Stimulated activated CD4-positive, alpha-beta T cell treated with anti-CD3 and anti-CD28 coated beads, Interleukin-15, amount 100 ng/mL, for 1 hour (primary cell): ENCODE measurements at places on chromosomes 13 and 19.

GRCh38 chr19:13615890-13616289, 109.6 kb upstream of the CACNA1A start:
- DNase-seq = no peak

- no peak for DNase-seq
These were observed 54.7 kb upstream of the DCT start for GRCh38 chr13:94534166-94534565.

- DNase-seq = no peak
These were observed 315.0 kb upstream of the SPRY2 start for GRCh38 chr13:80655778-80656511.

GRCh38 chr13:25860265-25860664, 191.6 kb downstream of the SHISA2 start:
- DNase-seq = no peak

- DNase-seq = no peak
These were observed 649.3 kb upstream of the ARGLU1 start for GRCh38 chr13:107217251-107217650.

DNA sequence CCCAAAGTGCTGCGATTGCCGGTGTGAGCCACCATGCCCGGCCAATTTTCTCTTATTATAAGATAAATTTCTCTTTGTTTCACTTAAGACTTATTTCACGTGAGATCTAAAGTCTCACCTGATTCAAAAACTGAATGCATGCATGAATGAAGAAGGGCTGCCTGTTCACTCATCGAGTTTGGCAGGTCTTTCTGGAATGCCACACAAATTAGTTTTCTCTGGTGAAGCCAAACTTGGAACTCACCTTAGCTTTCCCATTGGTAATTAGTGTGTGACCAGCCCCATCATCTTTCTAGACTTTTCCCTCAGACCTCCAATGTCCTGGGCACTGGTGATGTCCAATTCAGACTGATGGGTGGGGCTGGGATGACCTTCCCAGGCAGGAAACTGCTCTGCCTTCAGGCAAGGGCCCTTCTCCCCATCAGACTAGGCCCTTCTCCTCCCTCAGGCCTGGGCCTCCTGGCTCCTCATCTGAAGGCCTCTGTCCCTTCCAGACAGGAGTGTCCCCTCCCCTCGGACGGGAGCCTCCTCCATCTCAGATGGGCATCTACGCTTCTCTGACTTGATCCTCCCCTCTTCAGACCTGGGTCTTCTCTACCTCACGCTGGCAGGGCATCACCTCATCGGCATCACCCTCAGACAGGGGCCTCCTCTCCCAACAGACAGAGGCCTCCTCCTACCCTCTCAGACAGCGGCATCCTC, 14.4 kb downstream of the C3 start:
- DNase-seq = no peak

- DNase-seq = no peak
These were observed 210.6 kb upstream of the NBEA start for GRCh38 chr13:34731486-34731885.

GRCh38 chr19:1911098-1911497, 5.9 kb downstream of the ADAT3 start:
- no peak for DNase-seq

GRCh38 chr13:91468301-91468700, 69.9 kb downstream of the GPC5 start:
- DNase-seq = no peak

GRCh38 chr19:5594521-5594950, 26.8 kb upstream of the TINCR start:
- no peak for DNase-seq

DNA sequence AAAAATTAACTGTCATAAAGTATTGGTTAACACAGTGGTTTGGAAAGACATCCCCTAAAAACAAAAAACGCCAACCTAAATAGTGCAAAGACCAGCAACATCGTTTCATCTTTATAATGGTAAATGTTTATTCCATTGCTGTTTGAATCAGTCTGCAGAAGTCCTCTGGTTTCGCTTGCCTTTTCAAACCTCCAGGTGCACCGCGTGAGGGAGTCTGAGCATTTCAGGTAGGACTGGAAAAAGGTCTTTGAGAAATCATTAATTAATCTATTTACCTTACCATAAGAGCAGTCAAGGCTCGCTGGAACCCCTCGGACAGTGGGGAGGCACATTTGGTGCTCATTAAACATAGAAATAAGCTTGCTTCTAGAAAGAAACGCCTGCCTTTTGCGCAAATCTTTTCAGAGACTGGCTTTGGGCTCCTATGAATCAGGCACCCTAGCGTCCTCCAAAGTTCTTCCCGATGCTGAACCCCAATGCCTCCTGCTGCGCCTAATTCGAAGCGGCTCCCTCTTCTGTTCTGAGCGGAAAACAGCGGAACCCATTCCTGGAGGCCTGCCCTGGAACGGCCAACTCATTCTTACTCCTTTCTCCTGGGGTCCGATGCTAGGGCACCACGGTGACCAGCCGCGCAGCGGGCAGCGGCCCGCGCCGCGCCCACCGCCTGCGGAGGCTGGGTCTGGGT, 951 bp upstream of the MTUS2 start:
- no peak for DNase-seq

- DNase-seq = no peak
These were observed 117.6 kb downstream of the GGACT start for GRCh38 chr13:100470866-100471505.

- DNase-seq = no peak
These were observed 259.5 kb downstream of the COL4A1 start for GRCh38 chr13:110047496-110047895.

DNA sequence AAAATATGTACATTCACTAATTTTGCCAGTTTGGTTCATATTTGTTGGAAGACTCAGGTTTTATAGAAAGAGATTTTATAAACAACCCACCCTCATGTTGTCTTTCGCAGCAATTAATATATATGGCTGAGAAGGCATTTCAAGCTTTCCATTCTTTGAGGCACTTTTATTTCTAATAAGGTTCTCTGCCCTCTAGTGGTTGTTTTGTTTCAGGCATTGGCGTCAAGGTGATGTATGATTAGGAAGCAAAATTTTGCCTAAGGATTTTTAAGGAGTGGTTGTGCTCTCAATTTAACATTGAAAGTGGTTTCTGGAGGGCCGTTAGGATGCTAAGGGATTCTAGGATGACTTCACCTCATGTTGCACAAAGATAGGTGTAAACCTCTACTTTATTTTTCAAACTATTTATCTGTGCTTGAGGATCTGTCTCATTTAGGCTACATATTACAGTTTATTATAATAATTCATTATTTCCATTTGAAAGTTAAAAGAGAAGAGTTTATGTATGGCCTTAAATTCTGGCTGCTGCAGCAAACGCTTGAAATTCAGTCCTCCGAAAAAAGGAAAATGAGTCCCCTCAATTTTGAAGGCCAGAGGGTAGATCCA, 35.9 kb downstream of the OXGR1 start:
- DNase-seq = no peak

DNA sequence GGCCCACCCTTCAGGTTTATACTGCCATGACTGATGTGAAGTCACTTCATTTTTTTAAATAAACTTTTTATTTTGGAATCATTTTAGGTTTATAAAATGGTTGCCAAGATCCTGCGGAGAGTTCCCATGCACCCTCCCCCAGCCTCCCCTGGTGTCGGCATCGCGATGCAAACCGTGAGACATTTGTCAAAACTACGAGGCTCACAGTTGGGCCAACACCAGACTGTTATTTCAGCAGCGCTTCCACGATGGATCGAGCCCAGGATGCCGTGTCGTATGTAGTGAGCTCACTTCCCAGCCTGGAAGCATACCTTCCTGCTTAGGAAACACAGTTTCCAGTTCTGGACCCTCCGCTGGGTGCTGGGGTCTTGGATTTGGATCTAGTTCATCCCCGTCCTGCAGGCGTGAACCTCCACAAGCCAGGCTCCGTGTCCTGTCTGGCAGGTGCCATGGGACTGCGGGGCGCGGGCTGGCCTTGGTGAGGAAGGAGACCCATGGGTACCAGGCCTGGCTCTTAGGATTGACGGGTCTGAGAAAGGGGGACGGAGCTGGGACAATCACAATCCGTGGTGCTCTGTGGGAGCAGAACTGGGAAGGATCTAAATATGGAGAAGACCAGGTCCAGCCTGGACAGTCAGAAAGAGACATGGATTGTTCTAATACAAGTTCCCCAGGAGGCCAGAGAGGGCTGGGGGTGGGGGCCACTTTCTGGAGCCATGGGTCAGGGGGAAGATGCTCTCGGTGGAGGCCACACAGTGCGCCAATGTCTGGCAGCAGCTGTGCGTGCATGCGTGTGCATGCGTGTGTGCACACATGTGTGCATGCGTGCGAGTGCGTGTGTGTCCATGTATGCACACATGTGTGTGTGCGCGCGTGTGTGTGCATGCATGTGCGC, 2.4 kb upstream of the SBK2 start:
- DNase-seq = no peak

DNA sequence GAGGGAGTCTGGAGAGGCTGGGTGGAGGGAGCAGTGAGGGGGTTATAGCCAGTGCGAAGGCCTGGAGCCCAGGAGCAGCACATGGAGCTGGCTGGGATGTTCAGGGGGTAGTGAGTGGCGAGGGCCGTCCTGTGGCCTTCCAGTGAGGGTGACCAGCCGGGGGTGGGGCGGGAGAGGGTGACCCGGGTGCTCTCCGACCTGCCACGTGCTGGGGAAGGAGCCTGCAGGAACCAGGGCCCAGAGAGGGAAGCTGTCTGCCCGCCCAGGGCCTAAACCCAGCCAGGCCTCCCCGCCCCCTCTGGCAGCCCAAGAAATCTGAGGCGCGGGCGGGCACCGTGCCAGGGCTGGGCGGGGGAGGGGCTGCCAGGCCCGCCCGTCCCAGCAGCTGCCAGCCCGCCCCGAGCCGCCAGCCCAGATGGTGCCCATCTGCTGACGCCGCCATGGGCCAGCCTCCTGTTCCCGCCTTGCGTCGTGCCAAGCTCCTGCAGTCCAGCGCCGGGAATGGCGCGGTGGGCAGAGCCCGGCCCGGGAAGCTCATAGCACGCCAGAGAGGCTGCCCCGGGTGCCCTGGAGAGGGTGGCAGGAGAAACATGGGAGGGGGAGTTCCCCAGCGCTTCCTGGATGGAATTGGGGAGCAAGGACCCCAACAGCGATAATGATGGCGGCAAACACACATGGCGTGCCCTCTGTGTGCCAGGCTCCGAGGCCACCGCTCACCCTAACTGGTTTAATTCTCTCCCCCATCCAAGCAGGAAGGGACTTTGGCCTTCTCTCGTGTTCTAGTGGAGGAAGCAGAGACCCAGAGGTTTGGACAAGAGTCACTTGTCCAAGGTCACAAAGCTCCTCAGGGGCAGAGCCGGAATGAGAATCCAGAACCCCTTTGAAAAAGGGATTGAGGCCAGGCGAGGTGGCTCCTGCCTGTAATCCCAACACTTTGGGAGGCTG, 21.5 kb downstream of the NFIC start:
- no peak for DNase-seq

GRCh38 chr13:44340508-44340907, 33.1 kb upstream of the SERP2 start:
- no peak for DNase-seq

GRCh38 chr13:22103046-22104027, 432.5 kb downstream of the FGF9 start:
- no peak for DNase-seq

DNA sequence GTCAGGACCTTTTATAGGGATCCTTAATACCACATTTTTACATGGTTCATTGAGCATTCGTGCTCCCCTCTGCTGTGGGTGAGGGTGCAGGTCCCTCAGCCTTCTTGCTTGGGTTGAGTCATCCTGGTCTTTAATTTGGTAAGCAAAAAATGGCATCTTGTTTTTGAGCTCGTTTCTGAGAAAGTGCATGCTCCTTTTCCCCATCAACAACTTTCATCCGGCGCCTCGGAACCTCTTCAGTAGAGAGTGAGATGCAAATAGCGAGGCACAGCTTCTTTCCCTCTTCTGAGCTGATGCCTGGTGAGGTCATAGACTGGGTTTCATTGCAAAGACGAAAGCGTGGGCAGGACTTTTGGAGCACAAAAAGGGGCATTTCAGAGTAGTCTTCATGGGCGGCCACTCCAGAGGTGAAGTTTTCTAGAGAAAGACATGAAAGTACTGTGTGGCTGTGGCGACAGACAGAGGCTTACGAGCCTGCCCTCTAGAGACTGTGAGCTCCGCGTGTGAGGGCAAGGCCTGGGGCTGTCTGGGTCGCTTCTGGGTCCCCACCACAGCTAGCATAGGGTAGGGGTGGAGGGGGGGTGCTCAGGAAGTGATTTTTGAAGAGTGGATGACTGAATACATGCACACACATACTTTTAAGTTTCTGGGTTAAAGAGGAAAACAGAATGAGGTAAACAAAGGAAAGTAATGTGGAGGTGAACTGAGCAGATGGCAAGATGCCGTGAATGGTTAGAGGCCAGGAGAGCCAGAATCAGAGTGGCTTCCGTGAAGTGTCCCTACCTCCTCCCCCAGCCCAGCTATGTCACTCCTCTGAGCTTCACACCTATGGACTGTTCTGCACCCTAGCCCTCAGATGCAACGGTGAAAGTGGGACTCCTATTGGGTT, 44.3 kb downstream of the BBC3 start:
- peak; percentile 57 for DNase-seq

GRCh38 chr13:95317039-95317989, 16.1 kb upstream of the ABCC4 start:
- no peak for DNase-seq

DNA sequence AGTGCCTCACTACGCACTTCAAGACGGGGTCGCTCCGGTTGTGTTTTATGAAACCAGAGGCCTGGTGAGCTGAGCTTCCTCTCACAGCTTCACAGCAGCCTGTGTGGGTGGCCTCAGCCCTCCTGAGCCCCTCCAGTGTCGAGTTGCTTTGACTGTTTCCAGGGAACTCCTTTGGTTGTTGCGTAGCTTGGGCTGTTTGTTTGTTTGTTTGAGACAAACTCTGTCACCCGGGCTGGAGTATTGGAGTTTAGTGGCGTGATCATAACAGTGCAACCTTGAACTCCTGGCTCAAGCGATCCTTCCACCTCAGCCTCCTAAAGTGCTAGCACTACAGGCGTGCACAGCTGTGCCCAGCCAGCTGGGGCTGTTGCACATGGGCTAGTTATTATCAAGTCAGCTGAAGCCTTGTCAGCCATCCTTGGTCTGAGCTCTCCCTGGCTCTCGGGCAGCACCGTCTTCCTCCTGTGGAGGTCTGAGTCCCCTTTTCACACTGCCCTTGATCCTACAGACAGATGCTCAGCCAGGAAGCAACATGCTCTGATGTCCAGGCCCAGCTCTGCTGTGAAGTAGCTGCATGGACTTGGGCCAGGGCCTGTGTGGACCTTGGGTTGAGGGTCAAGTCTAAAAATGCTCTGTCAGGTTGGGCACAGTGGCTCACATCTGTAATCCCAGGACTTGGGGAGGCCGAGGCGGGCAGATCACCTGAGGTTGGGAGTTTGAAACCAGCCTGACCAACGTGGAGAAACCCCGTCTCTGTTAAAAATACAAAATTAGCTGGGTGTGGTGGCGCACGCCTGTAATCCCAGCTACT, 10.2 kb downstream of the DOT1L start:
- no peak for DNase-seq

- DNase-seq = no peak
These were observed 198.4 kb downstream of the ATP8A2 start for GRCh38 chr13:25570185-25570584.

DNA sequence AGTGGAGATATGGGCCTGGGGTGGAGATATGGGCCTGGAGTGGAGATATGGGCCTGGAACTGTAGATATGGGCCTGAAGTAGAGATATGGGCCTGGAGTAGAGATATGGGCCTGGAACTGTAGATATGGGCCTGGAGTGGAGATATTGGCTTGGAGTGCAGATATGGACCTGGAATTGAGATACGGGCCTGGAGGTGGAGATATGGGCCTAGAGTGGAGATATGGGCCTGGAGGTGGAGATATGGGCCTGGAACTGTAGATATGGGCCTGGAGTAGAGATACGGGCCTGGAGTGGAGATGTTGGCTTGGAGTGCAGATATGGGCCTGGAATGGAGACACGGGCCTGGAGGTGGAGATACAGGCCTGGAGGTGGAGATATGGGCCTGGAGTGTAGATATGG, 402 bp downstream of the KIR3DL3 start:
- DNase-seq = no peak

GRCh38 chr13:65417953-65418352, 1812.2 kb downstream of the PCDH9 start:
- DNase-seq = no peak
